Activated T-cell treated with anti-CD3 and anti-CD28 coated beads for 4 hours (primary cell): ENCODE measurements at places on chromosomes 5 and 9.
A peak's percentile ranks its signal among the peaks of the same experiment; 100 is the strongest.

GRCh38 chr5:177446200-177447065, at the start of gene PRR7:
TSS of gene PRR7 (plus strand) at chr5:177446814. CDS start at chr5:177455068, 8,254 bp downstream.
- DNase-seq, result peak; percentile 57

DNA sequence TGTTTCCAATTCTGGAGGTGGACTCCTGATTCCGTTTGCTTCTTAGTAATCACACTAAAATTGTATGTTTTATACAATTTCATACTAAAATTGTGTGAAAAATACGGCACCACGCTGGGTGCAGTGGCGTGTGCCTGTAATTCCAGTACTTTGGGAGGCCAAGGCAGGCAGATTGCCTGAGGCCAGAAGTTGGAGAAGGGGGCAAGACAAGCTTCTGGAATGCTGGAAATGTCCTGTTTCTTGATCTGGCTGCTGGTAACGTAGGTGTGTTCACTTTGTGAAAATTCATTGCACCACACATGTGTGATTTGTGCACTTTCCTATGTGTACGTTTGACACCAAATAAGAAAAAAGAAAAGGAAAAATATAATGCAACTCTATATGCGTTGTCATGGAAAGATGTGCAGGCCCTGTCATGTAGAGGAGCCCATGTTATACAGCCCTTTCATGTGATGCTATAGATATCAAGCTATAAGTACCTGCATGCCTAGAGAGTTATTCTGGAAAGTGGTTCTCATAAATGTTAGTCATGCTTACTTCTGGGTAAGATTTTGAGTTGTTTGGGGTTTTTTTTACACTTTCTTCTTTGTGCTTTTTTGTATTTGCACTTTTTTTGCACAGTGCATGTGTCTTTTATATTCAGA, 119.9 kb downstream of the TMEM174 start:
- DNase-seq, result no peak

DNA sequence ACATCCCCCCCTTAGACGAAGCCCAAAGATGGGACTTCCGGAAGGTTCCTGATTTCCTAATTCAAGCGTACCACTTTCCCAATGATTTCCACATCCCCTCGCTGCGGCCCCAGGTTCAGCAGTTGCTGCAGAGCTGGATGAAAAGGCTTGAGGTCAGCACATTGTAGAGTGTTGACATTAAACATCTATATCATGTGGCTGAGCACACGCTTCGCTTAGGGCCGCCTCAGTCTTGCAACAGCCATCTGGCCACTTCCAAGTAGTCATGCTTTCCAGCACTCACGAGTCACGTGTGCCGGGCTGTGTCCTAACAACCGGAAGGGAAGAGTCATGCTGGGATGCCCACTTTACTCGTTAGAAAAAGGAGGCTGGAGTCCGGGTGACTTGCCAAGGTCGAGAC, 340.6 kb upstream of the IRX4 start:
- no peak for DNase-seq

DNA sequence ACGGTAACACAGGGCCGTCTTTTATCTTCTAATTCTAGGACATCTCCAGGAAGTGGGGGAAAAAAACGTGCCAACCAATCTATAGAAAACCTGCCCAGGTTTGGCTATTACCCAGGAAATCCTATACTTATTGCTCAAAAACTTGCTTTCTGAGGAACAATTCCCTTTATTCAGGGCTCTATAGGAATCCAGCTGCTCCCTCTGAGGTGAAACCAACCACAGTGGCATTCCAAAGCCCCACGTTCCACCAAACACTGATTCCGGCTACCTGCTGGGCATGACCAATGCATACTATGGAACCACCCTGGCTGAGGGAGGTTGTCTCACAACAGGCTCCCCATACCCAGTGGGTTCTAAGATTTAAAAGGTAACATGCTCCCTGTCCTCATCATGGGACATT, 57.6 kb downstream of the GLIS3 start:
- no peak for DNase-seq

DNA sequence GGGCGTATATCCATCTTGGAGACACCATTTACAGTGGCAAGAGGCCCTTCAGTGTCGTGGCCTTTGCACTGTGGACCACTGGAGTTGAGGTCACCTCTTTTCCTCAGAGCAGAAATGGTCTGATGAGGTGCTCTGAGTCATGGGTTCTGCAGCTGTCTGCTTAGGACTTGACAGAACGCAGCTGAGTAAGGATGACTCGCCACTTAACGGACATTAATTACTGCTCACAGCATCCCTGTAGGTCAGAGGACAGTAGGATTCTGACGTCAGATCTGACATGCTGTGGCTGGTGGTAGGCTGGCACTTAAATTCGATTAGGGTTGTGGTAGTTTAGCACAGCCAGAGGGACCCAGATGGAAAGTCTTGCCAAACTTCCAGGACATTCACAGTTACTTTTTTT, 479.4 kb downstream of the DMAC1 start:
- no peak for DNase-seq

GRCh38 chr5:82622711-82623514, 344.8 kb upstream of the RPS23 start:
- no peak for DNase-seq

GRCh38 chr5:21685522-21685921, 1167.6 kb downstream of the CDH12 start:
- DNase-seq, result no peak

GRCh38 chr5:10445352-10445751, 3.7 kb downstream of the ROPN1L start:
- no peak for DNase-seq

DNA sequence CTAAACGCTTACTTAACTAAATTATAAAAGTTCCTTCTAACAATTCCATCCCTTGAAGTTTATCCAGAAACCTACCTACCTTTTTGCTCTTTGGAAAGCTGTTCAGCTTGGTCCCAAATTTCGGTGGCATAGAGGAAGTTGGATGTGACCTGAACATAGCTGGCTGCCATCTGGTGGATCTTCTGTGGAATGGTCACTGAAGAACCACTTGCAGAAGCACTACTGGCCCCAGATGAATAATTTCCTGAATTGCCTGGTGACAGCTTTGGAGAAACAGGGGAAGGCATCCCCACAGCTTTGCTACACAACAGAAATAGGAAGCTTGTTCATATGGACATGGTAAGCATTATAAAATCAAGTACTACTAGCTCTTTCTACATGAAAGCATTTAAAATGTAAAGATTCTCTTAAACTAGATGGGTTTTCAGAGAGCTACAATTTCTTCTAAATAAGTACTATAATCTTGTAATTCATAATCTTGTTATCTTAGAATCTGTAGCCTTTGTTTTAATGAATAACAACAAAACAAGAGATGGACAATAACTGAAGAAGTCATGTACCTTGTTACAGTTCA, 9.9 kb downstream of the LEAP2 start:
- DNase-seq, result peak; percentile 11

DNA sequence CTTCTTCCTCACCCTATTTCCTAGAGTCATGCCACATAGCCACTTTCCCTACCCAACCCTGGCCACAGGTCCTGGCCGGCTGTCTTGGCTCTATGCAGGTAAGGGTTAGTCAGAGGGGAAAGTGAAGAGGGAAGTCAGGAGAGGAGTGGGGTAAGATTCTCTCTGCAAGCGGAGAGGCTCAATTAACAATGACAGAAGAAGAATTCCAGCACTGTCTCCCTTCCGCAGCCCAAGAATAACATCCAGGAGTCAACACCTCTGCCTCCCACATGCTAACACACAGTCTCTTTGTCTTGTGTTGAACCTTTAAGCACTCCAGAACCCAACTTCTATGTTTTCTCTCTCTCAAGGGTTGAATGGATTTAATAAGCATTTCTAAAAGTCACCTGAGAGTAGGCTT, 235.1 kb upstream of the ANKRD55 start:
- DNase-seq, result no peak

DNA sequence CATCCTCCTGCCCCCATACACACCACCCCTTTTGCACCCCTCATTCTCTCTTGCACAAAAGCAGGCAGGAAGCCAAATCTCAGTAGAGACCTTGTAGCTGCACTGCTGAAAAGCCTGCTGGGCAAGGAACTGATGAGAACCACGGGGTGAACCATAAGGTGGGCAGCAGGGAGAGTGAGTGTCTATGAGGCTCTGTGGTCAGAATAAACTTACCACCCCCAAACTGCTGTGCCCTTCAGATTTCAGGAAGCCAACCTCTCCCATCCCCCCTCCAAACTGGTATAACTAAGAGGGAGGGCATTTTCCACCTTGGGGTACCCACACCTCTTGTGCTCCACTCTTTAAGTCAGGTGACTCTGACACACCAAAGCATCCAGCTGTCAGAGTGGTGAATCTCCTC, 471.4 kb downstream of the SPOCK1 start:
- DNase-seq, result no peak

- DNase-seq, result no peak
Measured at GRCh38 chr9:129693741-129694140, 28.3 kb downstream of the PRRX2 start.

DNA sequence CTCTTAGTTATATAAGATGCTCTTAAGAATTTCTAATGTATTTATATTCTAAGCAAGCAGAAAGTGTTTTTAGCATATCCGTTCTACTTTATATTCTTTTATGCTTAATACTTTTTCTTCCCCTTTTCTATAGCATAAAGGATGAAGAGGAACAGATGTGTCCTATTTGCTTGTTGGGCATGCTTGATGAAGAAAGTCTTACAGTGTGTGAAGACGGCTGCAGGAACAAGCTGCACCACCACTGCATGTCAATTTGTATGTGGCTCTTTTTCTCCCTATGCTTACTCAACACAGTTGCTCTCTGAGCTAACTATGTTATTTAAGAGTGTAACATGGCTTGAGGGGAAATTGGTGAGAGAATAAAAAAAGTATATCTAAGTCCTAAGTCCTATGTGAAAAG, 37.6 kb upstream of the SETD9 start:
- DNase-seq, result no peak

DNA sequence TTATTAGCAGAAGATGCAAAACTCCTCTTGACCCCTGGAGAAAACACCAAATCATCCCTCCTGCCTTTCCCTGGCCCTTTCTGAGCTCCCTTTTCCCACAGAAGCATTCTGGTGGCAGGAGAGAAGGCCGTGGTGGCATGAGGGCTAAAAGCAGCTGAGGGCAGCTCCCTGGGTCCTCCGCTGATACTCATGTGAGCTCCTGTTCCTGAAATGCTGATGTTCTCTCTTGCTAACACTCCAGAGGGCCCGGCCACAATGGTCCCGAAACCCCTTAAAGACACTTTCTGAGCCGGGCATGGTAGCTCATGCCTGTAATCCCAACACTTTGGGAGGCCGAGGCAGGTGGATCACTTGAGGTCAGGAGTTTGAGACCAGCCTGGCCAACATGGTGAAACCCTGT, 183.1 kb downstream of the HSPA4 start:
- no peak for DNase-seq

- DNase-seq, result no peak
Measured at GRCh38 chr5:7347377-7347776, 48.6 kb upstream of the ADCY2 start.

DNA sequence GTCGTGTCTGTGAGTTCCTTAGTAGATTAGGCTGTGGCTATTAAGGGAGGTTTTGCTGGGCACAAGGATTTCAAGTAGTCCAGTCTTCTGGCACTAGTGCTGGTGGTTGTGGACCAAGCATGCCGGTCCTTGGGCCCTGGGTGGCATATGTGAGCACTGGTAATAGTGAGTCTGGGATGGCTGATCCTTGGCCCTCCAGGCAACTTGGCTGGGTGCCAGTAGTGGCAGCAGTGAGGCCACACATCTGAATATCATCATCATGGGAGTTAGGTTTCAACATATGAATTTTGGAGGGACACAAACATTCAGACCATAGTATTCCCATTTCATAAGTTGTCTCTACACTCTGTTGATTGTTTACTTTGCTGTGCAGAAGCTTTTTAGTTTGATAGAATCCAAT, 25.3 kb upstream of the APBA1 start:
- no peak for DNase-seq

GRCh38 chr5:142621227-142621626, 64.7 kb downstream of the FGF1 start:
- no peak for DNase-seq

DNA sequence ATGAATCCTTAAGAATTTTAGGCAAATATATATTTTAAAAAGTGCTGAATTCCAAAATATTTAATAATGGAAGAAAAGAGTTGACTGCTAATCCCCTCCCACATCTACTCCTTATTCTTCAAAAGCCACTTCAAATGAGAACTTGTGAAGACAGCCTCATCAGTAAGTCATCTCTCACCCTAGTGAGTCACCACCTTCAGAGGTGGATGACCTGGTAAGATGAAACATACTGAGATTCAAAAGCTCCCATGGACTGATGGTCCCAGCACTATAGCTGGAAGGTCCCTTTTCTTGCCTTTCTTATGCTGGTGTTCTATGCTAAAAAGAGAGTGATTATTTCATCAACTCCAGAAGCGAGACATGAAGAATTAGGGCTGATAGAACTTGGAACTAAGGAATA, 37.8 kb upstream of the SPDL1 start:
- no peak for DNase-seq

GRCh38 chr9:125233678-125234077, 7.5 kb downstream of the HSPA5 start:
- DNase-seq, result no peak

GRCh38 chr5:56985936-56986625, 34.2 kb upstream of the MIER3 start:
- no peak for DNase-seq

GRCh38 chr5:61397937-61398336, 65.9 kb downstream of the ZSWIM6 start:
- DNase-seq, result no peak

GRCh38 chr5:56585461-56585860, 229.9 kb upstream of the MAP3K1 start:
- no peak for DNase-seq

DNA sequence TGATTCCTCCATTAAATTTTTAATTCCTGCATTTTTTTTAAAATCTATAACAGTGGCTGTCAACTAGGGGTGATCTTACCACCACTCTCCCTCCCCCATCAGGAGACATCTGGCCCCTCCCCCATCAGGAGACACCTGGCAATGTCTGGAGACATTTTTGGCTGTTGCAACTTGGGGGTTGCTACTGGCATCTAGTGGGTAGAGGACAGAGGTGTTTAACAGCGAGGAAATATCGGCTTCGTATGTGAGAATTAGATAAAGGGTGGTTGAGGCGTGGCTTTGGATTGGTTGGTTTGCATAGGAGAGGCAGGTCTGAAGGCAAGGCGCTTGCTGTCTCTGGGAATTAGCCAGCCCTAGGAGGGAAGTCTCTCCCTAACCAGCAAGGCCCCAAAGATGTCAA, 10.5 kb downstream of the CDHR2 start:
- no peak for DNase-seq

DNA sequence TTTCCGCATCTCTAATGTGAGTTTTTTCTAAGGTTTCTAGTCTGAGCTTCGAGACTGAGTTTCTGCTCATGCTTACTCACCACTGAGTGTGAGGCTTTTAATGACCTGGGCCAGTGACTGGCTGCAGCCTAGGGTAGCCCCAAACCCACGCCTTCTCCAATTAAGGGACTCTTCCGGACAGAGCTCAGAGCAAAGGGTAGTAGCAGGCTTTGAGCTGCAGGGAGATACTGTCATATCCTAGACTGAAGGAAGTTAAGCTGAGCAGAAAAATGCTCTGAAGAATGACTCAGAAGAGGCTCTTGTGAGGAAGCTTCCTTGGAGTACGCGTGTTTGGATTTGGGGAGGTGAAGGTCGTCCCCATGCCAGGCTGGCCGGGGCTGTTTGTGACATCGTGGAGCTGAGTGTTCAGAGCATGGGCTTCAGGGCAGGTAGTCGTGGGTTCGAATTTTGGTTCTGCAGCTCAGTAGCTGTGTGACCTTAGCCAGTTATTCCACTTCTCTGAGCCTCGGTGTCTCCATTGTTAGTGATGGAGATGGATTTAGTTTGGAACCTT, 3.5 kb downstream of the USP20 start:
- no peak for DNase-seq

- DNase-seq, result no peak
Measured at GRCh38 chr9:93207326-93207814, 23.4 kb downstream of the WNK2 start.
